T47D (cell line): ENCODE measurements at places on chromosomes 1 and 21.

DNA sequence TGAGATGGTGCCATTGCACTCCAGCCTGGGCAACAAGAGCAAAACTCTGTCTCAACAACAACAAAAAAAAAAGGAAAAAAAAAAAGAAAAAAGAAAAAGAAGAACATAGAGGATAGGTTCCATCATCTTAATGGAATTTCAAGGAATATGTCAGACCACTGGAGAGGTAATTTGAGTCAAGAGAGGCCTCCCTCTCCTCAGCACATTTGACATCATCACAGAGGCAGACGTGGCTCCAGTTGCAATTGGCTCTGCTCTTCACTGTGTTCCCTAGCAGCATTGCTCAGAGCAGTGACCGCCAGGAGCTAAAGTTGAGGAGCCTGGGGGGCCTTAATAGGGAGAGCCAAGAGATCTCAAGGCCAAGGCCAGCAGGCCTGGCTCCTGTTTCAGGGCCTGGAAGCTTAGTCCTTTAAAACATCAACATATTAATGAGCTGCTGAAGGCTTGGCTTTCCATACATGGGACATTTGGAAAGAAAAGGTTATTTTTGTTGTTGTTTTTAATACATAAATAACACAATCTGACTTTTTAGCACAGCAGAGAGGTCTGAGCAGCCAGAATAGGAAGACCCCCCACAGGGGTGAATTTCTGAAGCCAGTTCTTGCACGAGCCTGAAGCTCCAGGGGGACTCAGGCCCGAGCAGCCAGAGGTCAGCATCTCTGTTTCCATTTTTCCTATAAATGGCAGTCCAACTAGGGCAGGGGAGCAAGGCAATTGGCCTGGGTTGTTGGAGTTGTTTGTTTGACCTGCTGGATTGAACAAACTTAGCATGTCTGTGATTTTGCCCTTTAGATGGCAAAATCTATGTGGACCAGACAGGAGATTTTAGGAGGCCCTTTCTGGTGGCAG, 118.3 kb upstream of the FGGY start:
- no peak for DNase-seq

DNA sequence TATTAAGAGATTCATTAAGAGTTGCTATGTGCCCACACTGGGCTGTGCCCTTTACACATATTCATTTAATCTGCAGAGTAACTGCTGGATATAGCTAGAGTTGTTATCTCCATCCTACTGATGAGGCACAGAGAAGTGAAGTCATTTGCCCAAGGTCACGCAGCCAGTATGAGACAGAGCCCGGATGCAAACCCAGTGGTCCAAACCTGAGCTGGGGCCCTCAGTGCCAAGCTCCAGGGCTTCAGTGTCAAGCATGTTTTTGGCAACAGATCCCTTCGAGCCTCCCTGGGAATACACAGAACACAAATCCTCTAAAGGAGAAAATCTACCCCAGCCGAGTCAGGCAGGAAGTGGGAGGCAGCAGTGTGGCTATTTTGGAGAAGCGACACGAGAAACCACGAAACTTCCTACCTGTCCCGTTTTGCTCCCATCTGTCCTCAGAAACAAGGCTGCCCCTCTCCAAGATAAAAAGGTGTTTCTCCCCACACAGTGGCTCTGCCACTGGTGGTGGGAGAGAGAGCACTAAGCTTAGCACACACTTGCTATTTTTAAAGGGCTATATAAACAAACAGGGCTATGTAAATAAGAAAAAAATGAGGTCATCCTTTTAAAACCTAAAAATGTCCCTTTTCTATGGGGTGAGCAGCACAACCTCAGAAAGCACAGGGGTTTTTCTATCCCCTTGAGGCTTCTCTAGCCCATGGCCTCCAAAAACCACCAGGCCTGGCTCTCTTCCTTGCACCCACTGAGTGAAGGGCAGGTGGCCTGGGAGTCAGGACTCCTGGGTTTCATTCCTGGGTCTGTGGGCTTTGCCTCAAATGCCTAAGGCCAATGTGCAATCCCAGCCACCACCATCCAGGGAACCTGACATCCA, 138.6 kb upstream of the EDN2 start:
- DNase-seq: no peak

GRCh38 chr1:31617916-31618746, 642 bp downstream of the HCRTR1 start:
- DNase-seq: no peak

GRCh38 chr1:40153073-40153770, 8.0 kb upstream of the RLF start:
- no peak for DNase-seq

- no peak for DNase-seq
Measured at GRCh38 chr1:146013559-146013922, 8.0 kb downstream of the HJV start.

- no peak for DNase-seq
Measured at GRCh38 chr1:50490640-50491039, 67.4 kb upstream of the DMRTA2 start.

GRCh38 chr1:199172171-199173124, 533.6 kb downstream of the PTPRC start:
- no peak for DNase-seq

GRCh38 chr1:235060607-235061470, 67.8 kb downstream of the TOMM20 start:
- no peak for DNase-seq

DNA sequence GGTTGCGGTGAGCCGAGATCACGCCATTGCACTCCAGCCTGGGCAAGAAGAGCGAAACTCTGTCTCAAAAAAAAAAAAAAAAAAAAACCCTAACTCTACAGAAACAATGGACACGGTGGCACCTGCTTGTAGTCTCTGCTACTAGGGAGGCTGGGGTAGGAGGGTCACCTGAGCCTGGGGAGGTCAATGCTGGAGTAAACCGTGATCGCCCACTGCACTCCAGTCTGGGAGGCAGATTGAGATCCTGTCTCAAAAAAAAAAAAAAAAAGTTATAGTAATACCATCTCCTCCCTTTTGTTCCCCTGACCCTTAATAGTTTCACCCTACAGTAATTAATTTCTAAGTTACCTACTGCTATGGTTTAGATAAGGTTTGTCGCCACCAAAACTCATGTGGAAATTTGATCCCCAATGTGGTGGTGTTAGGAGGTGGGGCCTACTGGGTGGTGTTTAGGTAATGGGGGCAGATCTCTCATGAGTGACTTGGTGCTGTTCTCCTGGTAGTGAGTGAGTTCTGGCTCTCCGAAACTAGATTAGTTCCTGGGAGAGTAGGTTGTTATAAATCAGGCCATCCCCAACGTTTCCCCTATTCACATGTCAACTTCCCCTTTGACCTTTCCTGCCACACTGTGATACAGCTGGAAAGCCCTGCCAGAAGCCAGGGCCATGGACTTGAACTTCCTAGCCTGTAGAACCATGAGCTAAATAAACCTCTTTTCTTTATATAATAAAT, 9.8 kb downstream of the FBXO42 start:
- DNase-seq: no peak
